Right lobe of liver (tissue), 6 donors: ENCODE measurements at places on chromosomes 4 and X. TPM values are rescaled to one million over a fixed set of nuclear protein-coding genes. Genes with fewer than 3 reads are reported as not detected.

DNA sequence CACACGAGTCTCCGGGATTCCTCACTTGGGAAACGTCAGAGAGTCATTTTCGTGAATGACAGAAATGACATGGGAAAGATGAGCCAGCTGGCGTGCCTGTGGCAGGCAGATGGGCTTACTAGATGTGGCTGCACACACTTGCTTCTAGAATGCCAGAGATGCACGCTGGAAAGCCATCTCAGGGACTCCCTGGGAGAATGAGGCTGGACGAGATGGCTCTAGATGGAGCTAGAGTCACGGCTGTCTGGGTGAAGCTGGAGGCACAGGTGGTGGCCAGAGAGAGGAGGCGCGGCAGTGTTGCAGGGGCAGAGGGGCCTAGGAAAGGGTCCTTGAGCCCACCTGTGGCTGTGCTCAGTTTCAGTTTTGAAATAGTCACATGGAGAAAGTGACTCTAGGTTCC is 26.0 kb downstream of the TKTL1 start:
- DNase-seq = peak; percentile 27

- no peak for DNase-seq
Observed at GRCh38 chr4:157655096-157655809, 434.7 kb downstream of the GRIA2 start.

DNA sequence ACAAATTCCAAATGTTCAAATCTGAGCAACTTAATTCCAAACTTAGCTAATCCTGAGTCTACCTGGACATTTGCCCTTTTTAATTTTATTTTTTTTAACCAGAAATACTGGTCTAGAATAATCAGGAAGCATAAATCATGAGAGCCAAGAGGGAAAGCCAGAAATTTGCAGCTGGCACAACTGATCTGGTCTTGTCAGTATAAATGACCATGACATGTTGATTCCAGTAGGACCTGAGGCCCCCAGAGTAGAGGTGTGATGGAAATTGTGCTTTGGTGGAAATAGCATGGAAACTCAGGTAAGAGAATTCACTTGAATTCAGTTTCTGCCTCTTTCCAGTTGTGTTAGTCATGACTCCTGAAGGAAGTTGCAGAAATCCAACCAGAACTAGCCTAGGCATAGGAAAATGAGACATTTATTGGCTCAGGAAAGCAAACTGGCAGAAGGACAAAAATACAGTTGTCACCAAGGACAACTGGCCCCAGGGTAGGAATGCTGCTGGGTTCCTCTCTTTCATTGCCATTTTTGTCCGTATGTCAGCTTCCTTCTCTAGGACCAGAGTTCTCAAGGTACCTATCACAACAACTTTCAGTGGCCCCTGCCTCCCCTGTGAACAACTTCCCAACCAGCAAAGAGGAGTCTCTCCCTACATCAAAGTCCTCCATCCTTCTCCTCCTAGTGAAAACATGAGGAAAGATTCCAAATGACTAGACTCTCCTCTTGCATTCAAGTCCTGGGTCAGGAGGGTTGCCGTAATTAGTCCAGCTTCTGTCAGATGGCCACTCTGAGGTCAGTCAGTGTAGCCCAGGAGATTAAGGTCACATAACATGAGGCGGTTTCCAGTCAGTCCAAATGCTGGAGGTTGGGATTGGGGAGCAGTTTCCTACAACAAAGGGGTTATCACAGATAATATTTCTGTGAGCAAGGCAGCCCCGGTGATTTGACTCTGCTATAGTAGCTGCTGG is 29.3 kb upstream of the MYOZ2 start:
- DNase-seq = no peak

GRCh38 chrX:35244796-35245508 is 302.4 kb downstream of the FAM47B start:
- DNase-seq = no peak

BMPR1B gene
- 1.6 TPM for total RNA-seq

GALNTL6 gene
- total RNA-seq = 1.1 TPM

SHOX gene
- total RNA-seq = not detected
